ENCODE measurements at places on chromosomes 1 and 21.

DNA sequence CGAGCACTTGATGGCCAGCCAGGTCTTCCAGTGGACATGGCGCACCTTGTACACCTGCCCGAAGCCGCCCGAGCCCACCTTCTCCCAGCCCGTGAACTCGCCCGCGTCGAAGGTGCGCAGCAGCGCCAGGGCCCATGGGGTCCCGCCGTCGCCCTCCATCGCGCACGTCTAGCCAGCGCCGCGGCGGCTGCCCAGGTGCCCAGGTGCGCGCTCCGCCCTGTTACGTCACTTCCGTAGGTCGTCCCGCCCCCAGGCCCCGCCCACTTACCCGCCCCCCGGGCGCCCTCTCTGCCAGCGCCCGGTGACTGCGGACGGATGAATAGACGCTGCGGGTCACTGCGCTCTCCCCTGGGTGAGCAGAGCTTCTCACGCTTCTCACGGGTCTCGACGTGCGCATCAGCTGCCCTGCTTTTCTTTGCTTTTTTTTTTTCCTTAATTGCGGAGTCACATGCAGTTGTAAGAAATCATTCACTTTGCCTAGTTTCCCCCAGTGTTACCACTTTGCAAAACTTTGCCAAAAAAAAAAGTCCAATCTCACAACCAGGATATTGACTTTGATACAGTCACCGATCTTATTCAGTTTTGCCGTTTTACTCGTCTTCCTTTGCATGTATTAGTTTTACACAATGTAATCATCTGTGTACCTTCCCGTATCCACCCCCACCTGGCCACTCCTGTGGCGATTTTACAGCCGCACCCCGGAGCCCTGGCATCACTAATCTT lies at the start of gene RIPK4:
Gene RIPK4 (minus strand): TSS at position 170 of the 723 bp plus-strand sequence. CDS start 11 bp downstream, at position 159.
- peaks cover 53% of the 10 kb centered on the region for H3K27me3 ChIP-seq
- H3K4me1 ChIP-seq: no peaks in the 10 kb centered on the region
- no peaks in the 10 kb centered on the region for H3K36me3 ChIP-seq
- DNase-seq: no peak
- no peak within 1 kb of the TSS for H3K27ac ChIP-seq

DNA sequence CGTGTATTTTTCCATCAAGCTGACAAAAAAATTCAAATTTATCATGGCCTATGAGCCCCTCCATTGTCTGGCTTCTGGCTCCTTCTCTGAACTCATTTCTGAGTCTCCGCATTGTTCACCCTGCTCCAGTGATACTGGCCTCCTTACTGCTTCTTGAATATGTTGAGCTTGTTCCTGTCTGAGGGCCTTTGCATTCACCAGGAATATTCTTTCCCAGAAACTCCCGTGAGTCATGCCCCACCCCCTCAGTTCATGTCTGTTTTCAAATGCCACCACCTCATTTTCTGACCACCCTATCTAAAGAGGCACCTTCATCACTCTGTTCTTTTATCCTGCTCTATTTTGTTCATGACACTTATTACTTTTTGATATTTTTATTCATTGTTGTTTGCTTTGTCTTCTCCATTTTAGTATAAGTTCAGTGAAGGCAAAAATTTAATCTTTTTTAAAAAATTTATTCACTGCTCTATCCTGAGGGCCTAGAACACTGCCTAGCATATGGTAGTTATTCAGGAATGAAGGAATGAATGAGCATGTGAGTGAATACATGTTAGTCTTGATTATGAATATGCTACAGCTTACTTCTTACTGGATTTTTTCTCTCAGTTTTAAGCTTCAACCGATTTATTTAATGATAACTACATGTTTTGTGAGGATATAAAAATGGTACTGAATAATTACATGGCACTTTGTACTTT lies 140.4 kb upstream of the C1orf105 start:
- H3K4me1 ChIP-seq: no peaks in the 10 kb centered on the region
- H3K36me3 ChIP-seq: no peaks in the 10 kb centered on the region
- no peaks in the 10 kb centered on the region for H3K27me3 ChIP-seq
- H3K27ac ChIP-seq: no peak overlapping the region
- H3K4me3 ChIP-seq: no peak overlapping the region
- no peak for DNase-seq

DNA sequence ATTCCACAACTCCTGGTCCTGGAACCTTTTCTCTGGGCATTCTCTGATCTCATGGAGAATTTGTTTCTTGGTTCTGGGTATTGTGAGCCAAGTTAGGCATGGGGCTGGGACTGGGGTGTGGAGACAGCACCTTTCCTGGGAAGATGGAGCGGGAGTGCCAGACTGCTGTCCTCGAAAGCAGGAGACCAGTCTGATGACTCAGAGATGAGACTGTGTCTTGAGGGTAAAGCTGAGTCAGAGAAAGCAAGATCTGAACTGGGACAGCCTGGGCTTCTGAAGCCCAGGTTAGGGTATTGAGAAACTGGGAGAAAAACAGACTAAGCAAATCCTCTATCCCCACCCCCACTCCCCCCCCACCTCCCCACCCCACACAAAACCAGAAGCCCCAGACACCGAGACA lies 2.2 kb upstream of the KANK4 start:
- H3K4me1 ChIP-seq: no peaks in the 10 kb centered on the region
- H3K27ac ChIP-seq: no peak overlapping the region
- no peak for DNase-seq
- no peaks in the 10 kb centered on the region for H3K36me3 ChIP-seq
- no peak overlapping the region for H3K4me3 ChIP-seq

DNA sequence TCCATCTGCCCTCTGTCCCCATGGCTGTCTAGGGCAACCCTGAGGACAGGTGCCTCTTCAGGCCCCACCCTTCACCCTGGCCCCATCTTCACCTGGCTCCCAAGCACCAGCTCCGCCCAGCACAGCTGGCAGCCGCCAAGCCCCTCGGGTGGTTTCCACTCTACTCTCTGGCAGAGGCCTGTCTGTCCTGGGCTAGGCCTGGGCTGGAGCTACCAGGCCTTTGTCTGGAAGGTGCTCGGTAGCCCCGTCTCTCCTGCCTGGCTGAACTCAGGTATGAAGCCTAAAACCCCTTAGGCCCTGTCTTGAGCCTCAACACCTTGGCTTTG lies 17.4 kb downstream of the SDC3 start:
- H3K4me1 ChIP-seq: peaks cover 4% of the 10 kb centered on the region
- no peaks in the 10 kb centered on the region for H3K36me3 ChIP-seq
- no peak for DNase-seq
- H3K27ac ChIP-seq: peak overlapping the region; percentile 14
- no peaks in the 10 kb centered on the region for H3K27me3 ChIP-seq

Measured in uterus (tissue), 4 donors.